ENCODE measurements at places on chromosomes 5 and 9.

DNA sequence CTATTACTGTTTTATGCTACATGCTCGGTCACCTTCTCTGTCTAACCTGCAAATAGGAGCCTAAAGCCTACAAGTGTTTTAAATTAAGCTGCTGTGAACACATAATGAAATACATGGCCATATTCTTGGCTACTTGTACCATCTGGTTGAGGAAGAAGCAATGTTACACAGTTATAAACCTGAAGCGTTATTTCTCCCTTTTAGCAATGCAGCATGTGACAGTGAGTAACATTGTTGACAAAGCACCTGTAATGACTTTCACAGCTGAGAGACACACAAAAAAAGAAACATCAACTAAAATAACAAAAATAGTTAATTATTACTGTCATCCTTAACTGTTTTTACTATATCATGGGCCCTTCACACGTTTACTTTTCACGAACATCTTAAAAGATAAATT, 146.9 kb downstream of the RORB start:
- DNase-seq: no peak

DNA sequence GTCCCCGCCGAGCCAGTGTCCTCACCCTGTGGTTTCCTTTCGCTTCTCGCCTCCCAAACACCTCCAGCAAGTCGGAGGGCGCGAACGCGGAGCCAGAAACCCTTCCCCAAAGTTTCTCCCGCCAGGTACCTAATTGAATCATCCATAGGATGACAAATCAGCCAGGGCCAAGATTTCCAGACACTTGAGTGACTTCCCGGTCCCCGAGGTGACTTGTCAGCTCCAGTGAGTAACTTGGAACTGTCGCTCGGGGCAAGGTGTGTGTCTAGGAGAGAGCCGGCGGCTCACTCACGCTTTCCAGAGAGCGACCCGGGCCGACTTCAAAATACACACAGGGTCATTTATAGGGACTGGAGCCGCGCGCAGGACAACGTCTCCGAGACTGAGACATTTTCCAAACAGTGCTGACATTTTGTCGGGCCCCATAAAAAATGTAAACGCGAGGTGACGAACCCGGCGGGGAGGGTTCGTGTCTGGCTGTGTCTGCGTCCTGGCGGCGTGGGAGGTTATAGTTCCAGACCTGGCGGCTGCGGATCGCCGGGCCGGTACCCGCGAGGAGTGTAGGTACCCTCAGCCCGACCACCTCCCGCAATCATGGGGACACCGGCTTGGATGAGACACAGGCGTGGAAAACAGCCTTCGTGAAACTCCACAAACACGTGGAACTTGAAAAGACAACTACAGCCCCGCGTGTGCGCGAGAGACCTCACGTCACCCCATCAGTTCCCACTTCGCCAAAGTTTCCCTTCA, 1.4 kb downstream of the GLIS3 start:
- peak; percentile 33 for DNase-seq

DNA sequence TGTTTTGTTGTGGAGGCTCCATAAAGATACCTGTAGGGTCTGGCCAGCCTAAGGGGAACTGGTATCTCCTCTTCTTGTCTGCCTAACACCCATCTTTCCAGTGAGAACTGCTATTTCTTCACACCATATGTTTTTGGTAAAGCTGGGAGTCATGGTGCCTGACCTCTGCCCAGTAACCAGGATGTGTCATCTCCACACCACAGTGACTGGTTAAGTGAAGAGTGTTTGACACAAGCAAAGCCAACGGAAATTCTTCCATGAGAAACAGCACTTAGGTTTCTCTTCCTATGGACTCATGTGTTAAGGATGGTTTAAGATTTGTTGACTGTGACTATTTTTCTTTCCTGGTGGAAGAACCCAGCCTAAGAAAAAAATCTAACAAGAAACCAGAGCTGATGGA, 111.5 kb downstream of the HTR4 start:
- no peak for DNase-seq

- DNase-seq: no peak
Measured at GRCh38 chr9:87320146-87320884, 177.4 kb upstream of the DAPK1 start.

- no peak for DNase-seq
Measured at GRCh38 chr9:127828262-127829031, 25.8 kb downstream of the FPGS start.

DNA sequence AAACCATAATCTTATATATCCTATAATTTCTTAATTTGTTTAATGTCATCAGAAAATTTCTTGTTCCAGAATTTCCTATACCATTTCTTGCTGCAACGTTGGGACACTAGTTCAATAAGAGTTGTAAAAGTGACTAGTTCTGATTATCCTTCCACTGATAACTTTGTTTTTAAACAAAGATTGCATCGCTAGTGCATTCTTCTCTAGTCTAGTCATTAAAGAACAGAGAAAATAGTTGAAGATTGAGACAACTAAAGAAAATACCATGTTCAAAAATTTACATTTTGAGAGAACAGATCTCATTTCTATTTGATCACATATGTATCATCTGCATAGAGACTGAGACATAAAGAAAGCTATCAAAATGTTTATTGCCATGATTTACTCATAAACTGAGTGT, 1888.2 kb downstream of the EFNA5 start:
- no peak for DNase-seq

DNA sequence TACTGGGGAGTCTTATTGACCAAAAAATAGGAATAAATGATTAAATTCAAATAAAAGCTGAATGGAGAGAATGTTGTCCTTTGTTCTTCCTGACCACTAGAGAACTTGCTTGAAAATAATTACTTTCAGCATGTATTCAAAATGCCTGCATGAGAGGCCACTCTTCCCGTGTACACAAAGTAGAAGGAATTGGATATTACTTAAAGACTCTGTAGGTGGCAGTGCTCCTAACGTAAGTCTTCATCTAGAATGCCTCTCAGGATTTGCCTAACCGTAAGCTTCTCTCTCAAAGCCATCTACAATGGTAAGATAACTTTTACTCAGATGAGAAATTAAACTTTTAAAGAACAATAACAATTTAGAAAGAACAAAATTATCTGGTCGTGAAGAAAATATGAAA, 620.0 kb upstream of the CCNG1 start:
- DNase-seq: no peak

GRCh38 chr9:134316449-134317160, 9.7 kb upstream of the RXRA start:
- no peak for DNase-seq
